Inflammatory macrophage treated with lipopolysaccharide for 4 hours (primary cell): ENCODE measurements at places on chromosomes 4 and X.

DNA sequence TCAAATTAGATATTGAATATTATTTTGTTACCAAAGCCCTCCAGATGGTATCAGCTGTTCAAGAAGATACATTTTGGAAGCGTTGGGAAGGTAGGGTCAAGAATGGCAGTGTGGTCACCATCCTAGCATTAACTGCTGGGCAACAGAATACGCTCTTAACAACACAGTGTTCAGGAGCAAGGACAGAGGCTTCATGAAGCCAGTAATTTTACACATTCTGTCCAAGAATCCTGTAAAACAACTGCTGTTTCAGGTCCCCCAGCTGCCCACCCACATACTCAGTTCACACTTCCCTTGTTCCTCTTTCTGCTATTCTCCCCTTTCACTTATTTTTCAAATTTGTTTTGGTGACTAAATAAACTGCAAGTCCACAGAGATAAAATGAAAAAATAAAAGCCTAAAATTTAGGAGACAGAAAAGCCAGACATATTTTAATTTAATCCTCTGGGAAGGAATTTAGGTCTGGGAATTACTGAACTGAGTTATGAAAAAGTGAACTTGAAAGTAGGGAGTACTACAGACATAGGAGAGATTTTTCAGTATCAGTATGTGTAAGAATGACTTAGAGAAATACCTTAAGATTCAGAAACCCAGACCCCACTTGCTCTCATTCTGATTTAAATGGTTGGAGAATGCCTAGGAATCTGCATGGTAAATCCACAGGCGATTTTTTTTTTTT, 406.7 kb downstream of the MAPK10 start:
- peak; percentile 21 for DNase-seq

- no peak for DNase-seq
Measured at GRCh38 chr4:171629182-171629581, 184.0 kb upstream of the GALNTL6 start.

- no peak for DNase-seq
Measured at GRCh38 chrX:1618689-1619088, 3.8 kb downstream of the ASMT start.

GRCh38 chr4:154329939-154330338, 161.7 kb downstream of the DCHS2 start:
- no peak for DNase-seq

GRCh38 chr4:100591161-100591876, 73.5 kb upstream of the EMCN start:
- DNase-seq: no peak

- no peak for DNase-seq
Measured at GRCh38 chrX:46208225-46208854, 336.9 kb downstream of the ZNF674 start.

GRCh38 chr4:184382189-184382846, 92.0 kb downstream of the IRF2 start:
- peak; percentile 47 for DNase-seq

DNA sequence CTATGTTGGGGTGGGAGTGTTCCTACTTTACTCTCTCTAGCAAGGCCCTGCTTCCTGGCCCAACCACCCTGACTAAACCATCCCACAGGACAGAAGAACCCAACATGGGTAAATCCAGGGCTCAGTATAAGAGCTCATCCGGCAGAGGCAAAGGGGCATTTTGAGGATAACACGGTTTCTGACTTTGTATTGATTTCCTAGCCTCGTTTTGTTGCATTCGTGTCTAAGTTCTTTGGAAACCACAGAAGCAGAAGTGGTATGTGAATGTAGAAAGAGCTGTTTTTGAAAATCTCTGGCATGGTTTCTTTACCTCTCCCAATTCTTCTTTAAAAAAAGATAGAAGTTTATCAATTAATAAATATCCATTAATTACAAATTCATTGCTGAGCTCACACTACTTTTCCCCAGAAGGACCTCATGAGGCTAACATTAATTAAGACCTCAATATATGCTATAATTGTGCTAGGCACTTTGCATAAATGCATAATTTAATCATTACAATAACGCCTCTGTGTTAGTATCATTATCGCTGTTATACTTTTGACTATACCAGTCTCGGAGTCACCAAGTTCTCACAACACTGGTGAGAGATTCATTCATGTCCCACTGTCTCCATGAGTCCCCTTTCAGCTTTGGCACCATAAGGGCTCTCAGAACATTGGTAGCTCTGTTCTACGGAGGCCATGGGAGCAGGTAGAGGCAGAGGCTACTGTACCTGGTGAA, 5.8 kb upstream of the CLNK start:
- peak; percentile 33 for DNase-seq

- DNase-seq: no peak
Measured at GRCh38 chr4:184727430-184727829, 6.5 kb downstream of the CENPU start.

GRCh38 chr4:37453281-37453998, 208.9 kb downstream of the NWD2 start:
- peak; percentile 42 for DNase-seq

DNA sequence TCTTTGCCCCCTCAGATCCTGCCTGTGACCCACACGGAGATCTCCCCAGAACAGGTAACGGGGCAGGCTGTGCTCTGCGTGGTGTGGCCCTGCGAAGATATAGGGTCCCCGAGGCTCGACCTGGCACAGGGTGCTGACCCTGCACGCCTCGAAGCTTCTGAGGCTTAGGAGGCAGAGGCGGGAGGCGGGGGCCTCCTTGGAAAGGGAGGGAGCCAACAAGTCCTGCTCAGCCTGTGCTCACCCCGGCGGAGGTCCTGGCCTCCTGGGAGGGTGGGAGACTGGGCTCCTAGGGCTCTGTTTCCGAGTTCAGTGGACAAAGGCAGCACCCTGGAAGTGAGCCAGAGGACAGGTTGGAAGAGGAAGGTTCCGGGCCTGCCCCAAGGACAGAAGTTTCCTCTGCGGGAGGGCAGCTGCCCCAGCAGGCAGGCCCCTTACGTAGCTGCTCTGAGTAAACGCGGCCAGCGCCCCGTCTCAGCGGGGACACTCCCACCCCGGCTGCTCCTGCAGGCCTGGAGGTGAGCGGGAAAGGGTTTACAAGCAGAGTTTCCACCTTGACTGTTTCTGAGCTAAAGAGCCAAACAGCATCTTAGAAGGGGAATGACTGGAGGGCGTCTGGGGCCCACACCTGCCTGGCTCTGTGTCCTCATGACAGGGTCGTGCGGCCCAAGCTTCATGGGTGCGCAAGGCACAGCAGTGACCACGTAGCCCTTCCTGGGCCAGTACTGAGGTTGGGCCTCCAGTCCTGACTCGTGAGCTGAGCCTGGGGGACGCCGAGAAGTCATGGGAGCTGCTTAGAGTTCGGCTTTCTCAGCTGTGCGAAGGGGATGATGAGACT, 16.1 kb downstream of the TMEM175 start:
- no peak for DNase-seq

DNA sequence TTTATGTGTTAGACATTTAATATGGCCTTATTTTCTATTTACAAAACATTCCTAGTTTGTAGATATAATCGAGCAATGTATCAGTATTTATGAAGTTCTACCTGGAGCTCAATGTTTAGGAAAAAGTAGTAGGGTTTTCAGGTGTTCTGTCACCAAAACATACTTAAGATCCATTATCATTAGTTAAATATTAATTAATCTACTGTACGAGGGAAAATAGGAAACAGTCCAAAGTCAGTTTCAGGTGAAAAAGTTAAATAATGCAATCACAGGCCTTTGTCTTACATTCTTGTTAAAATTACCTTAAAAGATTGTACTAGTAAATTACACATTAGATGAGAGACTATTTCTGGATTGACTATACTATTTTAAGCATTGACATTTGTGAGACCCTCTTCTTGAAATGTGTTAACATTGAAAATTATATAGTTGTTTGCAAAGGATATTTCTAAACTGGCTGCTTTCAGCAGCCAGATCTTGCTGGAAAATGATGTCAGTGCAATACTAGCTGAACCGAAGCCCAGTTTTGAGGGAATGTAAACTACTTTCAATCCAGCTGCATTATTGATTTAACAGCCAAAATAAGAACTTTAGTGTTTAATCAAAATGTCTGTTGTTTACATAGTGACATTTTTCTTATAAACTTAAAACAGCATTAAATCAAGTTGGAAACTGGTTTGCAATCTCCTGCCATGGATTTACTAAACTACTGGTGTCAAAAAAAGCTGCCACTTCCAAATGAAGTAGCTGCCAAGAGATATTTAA, 19.3 kb downstream of the GUCY1B1 start:
- no peak for DNase-seq

- DNase-seq: no peak
Measured at GRCh38 chrX:139538907-139539790, 8.6 kb downstream of the F9 start.

GRCh38 chr4:137375111-137375850, 157.0 kb downstream of the PCDH18 start:
- no peak for DNase-seq

- no peak for DNase-seq
Measured at GRCh38 chrX:27679281-27679680, 89.1 kb downstream of the DCAF8L2 start.

DNA sequence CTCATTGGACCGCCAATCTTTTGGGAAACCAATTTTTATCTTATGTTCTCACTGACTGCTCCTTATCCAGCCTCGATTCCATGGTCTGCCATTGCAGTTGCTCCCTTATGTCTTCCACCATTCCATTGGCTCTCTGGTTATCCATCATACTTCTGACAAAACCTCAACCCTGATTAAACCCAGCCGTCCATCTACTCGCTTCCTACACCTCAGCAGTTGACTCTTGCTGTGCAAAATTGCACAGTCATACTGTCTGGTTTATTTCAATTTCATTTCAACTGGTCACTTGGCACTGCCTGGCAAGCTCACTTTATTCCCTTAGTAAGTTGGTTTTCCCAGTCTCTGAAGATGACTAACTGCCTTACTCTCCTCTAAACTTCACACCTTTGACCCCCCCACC, 26.2 kb downstream of the ARL9 start:
- peak; percentile 32 for DNase-seq
